Urinary bladder (tissue), 4 donors: ENCODE measurements at places on chromosomes 5 and 9. TPM values are rescaled to one million over a fixed set of nuclear protein-coding genes. Genes with fewer than 3 reads are reported as not detected.

DNA sequence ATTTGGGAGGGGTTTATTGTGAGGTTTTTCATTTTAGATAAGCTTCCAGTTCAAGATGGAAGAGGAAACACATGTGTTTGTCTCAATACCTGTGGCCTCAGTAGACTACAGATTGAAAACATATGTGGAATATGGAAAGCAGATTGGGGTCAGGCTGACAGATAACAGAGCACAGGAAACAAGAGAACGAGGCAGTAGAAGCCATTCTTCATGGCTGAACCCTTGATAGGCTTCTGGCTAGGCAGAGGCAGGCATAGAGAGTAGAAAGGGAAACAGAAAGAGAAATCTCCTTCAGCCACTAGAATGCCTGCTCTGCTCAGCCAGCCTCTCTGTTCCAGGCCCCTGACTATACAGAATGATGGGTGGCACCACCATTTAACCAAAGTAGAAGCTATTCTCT is 152.5 kb downstream of the MUSK start:
- no peak for DNase-seq

GRCh38 chr5:147830035-147830434 is 1.4 kb downstream of the SPINK1 start:
- no peak for DNase-seq

- DNase-seq: no peak
Measured at GRCh38 chr9:65444943-65445342, 159.9 kb upstream of the FOXD4L5 start.

GRCh38 chr5:136210259-136210658 is 17.3 kb upstream of the SMIM32 start:
- no peak for DNase-seq

GRCh38 chr5:126052791-126053190 is 370.4 kb upstream of the GRAMD2B start:
- DNase-seq: no peak

DNA sequence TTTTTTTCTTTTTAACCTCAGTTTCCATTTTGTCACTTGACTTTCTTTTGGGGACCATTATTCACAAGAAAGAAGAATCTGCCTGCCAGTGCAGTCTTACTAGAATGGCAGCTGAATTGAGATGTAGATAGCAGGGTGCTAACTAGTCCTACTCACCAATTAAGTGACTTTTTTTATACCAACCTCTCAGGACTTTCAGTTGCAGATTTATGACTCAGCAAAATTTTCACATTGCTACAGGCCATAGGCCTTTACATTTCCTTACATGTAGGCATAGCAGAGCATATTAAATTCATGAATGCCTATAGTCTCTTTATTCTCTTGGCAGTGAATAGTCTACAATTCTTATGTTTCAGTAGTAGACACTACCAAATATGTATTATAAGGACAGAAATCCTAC is 54.0 kb upstream of the FKTN start:
- no peak for DNase-seq

DNA sequence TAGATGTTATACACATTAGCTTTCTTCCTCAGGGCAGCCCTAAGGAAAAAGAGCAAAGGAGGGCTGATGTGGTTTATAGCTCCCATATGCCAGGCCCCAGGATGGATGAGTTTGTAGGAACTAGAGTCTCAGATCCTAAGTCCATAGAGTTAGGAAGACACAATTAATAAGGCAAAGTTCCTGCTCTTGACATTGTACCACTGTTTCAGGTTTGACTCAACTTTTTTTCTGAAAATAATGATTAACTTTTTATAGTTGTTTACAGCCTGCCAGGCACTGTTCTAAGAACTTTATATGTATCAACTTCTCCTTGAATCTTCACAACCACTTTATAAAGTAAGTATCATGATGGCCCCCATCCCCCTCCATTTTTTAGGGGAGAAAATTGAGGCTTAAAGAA is 339.5 kb downstream of the PDE4D start:
- no peak for DNase-seq

- no peak for DNase-seq
Measured at GRCh38 chr5:160649304-160649703, 202.7 kb downstream of the ATP10B start.

GRCh38 chr5:172496671-172497371 is 42.5 kb upstream of the SH3PXD2B start:
- DNase-seq: no peak

- DNase-seq: no peak
Measured at GRCh38 chr5:82221020-82221419, 57.1 kb downstream of the RPS23 start.

DNA sequence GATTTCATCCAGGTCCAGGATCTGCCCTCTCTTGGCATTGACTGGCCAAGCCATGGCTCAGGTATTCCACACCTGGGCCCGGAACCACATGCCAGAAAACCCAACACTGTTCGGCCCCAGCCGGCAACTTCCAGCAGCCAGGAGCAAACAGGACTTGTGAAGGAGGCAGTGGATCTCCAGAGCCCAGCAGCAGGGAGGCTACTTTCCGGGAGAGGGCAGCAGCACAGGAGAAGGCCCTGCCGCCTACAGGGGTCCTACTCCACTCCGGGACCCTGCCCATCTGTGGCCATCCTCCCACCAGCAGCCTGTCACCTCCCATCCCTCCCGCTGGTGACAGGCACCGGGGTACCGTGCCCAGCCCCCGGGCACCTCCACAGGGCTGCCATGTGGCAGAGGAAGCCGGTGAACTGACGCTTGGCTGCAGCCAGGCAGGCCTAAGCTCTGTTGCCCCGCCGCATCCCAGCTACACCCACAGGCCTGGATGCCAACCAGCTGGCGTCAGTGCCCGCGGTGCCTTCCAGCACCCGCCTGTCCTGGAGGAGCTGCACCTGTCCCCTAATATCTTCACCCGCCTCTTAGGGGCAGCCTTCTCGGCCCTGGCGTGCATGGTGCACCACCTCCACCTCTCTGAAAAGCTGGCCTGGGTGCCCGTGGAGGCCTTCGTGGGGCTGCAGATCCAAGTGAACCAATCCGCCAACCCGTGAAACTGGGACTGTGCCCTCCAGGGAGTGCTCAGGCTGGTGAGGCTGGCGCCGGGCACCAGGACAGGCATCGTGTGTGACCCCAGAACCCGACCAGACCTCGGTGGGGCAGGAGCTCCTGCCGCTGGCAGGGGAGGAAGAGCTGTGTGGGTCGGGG is 18.9 kb upstream of the SLC30A5 start:
- no peak for DNase-seq

GRCh38 chr5:36875051-36875789 is 1.3 kb upstream of the NIPBL start:
- DNase-seq: no peak

GRCh38 chr9:93059011-93059714 is 662 bp downstream of the SUSD3 start:
- no peak for DNase-seq

DNA sequence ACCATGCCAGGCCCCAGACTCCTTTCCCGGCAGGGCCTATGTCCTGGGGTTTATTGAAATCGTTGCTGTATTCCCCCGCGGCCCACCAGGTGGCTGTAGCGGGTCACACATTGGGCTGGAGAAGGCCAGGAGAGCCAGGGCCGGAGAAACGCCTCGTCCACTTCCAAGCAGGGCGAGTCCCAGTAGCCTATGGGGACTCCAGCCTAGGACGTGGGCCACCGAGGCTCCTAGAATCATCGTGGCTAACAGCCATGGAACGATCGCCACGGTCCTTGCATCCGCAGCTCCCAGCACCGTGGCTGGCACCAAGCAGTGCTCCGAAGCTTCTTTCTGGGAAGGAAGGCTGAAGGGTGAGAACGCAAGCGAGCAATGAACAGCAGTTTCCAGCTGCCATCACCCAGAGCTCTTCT is 87.7 kb downstream of the ENTREP1 start:
- no peak for DNase-seq

DNA sequence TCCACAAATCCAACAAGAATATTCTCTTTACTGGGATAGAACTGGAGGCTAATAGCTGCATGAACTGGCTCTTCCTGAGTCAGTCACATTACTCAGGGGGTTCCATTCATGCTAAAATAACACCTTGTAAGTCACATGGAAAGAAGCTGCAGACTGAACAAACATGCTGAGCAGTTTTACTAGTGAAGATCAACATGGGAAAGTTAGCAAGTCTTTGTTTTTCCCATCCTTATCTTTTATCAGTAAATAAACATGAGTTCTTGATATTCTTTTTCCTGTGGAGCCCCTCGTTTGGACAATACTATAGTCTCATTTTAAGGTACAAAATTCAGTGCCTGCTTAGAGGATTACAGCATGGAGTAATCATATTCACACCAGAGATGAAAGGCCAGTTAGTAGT is 43.7 kb upstream of the TEK start:
- no peak for DNase-seq

DNA sequence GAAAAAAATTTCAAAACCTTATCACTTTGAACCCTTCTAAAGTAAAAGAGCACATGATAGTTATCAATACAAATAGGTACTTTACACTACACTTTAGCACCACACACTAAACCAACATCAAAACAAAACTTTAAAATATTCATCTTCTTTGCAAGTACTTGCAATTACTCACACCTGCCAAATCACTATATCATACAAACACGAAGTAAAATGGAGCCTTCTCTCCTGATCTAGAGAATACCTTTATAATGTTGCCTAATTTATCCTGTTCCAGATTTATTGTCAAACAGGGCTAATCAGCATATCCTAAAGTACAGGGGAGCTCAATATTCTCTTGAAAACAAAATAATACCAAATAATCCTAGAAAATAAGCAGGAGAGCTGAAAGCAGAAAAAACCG is 3.0 kb downstream of the RNF145 start:
- DNase-seq: no peak

GRCh38 chr9:13163946-13164345 is 115.5 kb downstream of the MPDZ start:
- no peak for DNase-seq

DNA sequence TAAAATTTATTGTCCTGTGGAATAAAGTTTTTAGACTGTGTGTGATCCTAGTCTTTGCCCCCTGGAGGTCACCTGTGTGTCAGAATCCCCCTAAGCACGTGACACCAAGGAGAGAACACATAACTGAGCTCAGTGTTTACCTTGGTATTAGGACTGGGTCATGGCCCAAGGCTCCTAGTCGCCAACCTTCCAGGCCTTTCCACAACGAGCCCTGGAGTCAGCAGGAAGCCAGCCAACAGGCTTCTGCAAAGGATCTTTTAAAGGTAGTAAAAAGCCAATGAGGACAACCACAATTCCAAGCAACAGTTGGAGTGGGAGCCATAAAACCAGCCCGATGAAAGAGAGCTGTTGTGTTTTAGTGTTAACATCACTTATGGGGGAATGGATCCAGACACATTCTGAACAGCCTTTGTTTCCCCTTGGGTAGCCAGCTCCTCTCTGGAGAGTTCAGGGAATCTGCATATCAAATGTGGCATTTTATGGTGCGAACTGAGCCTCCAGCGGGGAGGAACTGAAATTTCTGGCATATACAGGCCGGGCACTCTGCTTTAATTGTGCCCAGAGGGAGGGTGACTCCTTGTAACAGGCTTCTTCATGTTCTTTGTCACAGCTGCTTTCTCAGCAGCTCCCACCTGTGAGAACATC is 239.9 kb downstream of the FSTL4 start:
- DNase-seq: no peak

DNA sequence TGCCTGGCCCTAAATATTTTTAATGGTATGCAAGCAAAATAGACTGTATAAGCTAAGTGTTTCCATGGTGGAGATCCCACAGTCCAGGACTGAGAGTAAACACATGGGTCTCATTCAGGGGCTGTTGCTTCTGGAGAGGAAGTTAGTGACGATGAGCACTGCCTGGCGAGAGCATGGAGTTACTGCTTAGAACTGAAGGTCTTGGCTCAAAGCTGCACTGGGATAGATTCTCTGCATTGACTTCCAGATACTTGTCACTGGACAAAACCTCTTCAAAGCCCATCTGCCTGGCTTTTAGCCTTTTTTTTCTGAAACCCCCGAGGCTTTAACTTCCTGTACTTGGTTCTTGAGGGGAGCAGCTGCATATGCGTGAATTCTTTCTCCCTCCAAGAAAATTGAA is 39.2 kb downstream of the GPR107 start:
- DNase-seq: no peak

DNA sequence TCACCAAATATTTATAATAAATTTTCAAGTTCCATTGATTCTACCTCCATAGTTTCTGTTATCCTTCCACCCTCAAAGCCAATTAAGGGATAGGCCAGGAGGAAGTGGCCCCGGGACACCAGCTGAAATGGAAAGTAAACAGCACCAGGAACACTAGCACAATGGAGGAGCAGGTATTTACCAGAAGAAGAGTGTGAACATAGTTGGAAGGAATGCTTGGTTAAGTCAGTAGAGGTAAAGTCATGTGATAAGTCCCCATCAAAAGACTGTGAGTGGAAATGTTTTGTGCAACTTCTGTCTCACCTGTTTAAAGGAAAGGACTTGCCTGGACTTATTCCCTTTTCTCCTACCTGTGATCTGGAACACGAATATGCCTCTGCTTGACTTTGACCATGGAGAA is 146.7 kb upstream of the RAI14 start:
- no peak for DNase-seq

DNA sequence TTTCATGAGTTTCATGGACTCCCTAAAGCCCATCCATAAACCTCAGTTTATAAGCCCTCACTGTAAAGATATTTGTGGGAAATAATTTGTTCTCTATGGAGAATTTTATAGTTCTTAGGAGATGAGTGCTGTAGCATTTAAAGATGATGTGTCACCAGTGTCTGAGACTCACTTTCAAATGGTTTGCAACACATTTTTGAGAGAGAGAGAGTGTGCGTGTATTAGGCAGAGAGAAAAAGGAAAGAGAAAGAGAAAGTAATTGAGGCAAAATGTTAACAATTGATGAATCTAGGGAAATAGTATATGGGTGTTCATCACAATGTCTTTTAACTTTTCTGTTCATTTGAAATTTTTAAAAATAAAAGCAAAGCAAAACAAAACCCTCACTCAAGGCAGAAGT is 479.0 kb downstream of the ZSWIM6 start:
- DNase-seq: no peak

GRCh38 chr5:141965071-141965470 is 3.8 kb upstream of the RNF14 start:
- no peak for DNase-seq

DNA sequence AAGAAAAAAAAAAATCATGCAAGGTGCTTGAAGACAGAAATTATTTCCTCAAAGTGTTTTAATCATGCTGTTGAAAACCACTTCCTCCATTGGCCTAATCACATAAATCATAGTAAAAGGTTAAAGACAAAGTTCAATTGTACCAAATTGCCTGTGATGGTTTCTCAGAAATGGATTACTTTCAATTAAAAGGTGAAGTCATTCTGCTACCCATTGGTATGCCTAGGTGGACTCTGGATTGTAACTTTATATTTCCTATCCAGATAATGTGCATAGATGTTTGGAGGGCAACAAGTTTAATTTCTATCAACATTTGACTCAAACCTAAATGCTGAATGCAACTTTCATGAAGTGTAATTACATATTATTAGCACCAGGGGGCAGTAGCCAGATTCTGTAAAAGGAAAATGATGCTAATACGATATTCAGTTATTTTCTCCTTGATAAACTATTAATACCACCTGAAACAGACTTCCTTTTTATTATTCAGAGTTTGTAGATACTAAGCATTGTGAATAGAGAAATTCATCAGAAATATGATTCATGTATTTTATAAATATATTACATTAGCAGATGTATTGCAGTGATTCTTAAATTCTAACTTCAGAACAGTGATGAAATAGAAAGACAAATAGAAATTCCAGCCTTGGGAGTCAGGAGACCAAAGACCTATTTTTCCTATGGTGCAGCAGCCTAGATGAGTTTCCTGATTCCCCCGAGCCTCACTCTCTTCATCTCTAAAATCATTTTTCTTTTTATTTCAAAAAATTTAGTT is 148.2 kb downstream of the CAAP1 start:
- DNase-seq: no peak

Gene KCNV2
- total RNA-seq: not detected

Gene PIP5KL1
- 0.48 TPM for total RNA-seq

Gene CACFD1
- 5.9 TPM for total RNA-seq

Gene TCF7
- total RNA-seq: 1.1 TPM

Gene NUTM2G
- not detected for total RNA-seq

Gene BARHL1
- not detected for total RNA-seq
